PC-3 (cell line): ENCODE measurements at places on chromosomes 4 and X.

DNA sequence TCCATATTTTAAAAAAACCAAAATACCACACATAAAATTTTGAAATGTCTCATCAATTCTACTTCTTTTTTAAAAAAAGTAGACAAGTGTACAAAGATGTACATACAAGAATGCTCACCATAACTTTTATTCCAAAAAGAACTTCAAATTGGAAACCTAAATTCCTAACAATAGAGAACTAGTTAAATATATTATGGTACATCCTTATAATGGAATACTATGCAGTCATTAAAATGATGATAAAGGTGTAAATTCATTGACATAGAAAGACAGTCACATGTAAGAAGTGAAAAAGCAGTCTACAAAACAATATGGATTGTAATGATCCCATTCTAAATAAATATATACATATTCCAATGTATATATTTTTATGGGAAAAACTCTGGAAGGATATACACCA lies 31.0 kb downstream of the RPS6KA3 start:
- DNase-seq, result no peak

GRCh38 chr4:27081675-27082586 lies 221.3 kb downstream of the STIM2 start:
- no peak for DNase-seq

- peak; percentile 50 for DNase-seq
Observed at GRCh38 chrX:136209016-136209738, 42.0 kb downstream of the MAP7D3 start.

DNA sequence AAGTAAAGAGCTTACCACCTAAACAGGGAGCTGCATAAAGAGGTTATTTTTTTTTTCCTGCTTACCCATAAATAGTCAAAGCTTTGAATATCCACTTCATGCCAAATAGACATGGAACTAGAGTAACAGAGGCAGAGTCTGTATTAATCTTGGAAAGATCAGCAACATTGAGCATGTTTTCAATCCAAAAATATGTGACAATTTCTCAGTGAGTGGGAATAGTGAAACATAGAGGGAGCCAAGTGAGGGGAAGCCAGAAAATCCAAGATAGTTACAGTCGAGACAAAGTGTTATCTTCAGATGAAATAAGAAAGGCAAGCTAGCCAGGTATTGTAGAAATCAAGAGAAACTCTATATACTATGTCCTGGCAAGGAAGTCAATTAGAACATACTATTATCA lies 122.3 kb upstream of the TACR3 start:
- no peak for DNase-seq

- DNase-seq, result no peak
Observed at GRCh38 chr4:54852054-54852453, 194.3 kb downstream of the KIT start.

DNA sequence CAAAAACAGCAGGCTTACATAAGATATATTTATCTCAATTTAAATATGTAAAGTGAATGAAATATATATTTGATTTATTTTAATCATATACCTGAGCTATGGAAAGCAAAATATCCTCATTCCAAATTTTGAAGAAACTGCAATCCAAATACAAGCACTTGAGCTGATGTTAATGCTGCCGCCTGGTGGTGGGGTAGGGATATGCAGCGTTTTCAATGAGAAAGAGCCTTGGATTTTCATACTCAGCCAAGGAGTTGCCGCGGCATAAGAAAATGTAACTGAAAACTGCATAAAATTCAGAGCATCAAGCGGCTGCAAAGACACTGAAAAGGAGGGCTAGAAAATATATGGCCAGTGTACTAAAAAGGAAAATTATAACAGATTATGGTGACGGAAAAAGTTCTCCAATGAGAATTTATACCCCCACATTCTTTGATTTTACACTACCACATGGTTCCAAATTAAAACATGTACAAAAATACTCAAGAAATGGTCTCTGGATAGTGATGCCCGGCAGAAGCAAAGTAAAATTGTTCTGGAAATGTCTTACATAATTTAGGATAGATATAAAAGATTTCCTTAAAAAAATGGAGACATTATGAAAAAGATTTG lies 660.3 kb upstream of the PITX2 start:
- DNase-seq, result peak; percentile 68

- peak; percentile 25 for DNase-seq
Observed at GRCh38 chrX:107448998-107449835, at the start of gene FRMPD3. Gene FRMPD3 (plus strand): TSS chrX:107449652. CDS start chrX:107526589, 76,937 bp downstream.

DNA sequence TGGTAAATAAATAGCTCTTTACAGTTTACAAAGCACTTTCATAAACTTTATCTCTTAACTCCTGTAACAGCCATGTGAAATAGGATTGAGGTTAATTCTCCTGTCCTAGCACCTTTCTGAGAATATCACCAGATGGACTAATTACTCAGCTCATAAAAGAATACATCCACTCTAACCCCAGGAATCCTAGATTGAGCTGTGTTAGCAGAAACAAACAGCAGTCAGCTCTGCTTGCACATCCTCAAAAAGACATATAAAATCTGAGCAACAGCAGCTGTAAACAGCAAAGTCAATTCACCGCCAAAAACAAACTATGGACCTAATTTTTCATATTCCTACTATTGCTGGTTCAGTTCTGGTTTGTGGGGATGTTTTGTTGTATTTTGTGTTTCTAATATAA lies 182.8 kb downstream of the QDPR start:
- no peak for DNase-seq

- no peak for DNase-seq
Observed at GRCh38 chrX:16628946-16629595, 20.9 kb upstream of the S100G start.

DNA sequence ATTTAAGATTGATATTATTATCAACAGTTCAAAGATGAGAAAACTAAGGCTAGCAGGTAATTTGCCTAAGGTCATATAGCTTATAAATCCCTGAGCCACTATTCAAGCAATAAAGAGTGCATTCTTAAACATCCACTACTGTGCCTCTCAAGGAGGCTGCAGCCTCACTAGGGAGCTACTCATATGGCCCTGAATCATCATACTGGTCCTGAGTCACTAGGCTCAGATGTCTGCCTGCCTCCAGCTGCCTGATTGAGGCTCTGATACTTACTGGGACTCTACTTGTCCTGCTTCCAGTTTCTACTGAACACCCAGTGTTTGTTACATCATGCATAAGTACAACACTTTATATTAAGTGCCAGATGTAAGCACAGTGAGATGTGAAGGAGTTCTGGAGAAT lies 110.7 kb downstream of the AASDH start:
- no peak for DNase-seq

DNA sequence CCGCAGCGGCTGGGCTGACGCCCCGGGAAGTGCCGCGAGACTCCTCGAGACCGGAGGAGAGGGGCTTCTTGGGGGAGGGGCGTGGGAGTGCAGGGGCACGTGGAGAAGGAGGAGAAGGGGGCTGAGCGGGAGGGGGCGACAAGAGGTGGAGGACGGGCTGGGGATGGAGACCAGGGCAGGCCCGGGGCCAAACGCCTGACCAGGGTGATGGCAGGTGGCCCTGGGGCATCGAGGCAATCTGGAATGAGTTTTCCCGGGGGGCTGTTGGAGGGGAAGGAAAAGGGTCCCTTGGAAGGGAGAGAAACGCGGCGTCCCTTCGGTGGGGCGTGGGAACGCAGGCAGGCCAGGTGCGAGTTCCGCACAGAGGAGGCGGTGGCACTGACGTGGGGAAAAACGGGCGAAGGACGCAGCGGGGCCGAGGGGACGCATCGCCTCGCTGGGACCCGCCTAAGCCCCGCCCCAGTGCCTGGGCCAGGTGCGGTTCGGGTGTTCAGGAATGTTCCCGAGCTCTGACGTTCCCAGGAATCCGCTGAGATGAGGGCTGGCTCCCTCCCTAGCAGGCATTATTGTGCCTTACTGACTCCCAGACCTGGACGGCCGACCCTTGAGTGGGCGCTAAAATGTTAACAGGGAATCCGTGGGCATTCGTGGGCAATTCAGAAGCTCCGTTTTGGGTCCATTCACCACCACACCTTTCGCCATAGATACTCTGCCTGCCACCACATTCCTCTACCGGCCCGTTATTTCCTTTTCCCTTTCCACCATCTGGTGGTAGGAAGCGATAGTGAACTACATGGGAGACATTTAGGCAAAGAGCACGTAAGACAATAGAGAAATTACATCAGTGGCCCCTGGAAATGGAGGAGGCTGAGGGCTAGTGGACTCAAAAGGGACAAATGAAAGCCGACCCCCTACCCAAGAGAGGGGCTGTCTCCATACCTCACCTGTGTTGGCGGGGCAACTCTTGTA lies 795 bp upstream of the SH3KBP1 start:
- DNase-seq, result peak; percentile 80

- no peak for DNase-seq
Observed at GRCh38 chrX:101195442-101196173, 24.0 kb upstream of the DRP2 start.

DNA sequence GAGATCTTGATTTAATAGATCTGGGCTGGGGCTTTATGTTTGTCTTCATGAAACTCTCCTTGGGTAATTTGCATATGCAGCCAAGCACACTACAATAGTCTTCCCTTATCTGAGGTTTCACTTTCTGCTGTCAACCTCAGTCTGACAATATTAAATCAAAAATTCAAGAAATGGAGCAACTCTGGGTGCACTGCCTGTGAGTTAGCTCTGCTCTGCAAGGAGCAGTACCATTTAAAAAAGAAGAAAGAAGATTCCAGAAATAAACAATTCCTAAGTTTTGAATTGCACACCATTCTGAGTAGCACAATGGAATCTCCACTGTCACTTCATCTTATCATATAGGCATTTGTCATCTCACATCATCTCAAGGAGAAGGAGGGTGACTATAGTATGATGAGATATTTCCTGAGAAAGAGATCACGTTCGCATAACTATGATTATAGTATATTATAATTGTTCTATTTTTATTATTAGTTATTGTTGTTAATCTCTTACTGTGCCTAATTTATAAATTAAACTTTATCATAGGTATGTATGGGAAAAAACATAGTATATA lies 9.4 kb downstream of the FNIP2 start:
- DNase-seq, result no peak

GRCh38 chr4:8199594-8200301 lies 658 bp downstream of the SH3TC1 start:
- no peak for DNase-seq

DNA sequence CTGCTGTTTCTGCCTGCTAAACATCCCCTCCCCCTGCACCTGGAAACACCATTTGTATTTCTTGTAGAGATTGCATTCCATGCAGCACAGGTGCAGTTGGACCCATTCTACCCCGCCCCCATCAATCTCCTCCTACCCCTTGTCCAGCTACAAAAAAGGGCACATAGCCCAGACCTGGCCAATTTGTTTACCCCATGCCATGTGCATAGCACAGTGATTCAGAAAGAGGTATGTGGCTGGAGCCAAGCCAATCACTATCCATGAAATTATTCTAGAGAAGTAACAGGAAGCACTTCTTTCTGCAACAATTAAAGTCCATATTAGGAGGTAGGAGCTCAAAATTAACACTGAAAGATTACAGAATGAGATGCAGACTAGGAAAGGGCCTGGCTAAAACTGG lies 20.2 kb upstream of the TMEM184C start:
- peak; percentile 90 for DNase-seq

- peak; percentile 40 for DNase-seq
Observed at GRCh38 chr4:76703676-76704075, 194.3 kb downstream of the SOWAHB start.

GRCh38 chr4:146165221-146165620 lies 10.3 kb upstream of the LSM6 start:
- DNase-seq, result no peak

GRCh38 chrX:48902135-48902534 lies 4.4 kb downstream of the PQBP1 start:
- no peak for DNase-seq

- DNase-seq, result peak; percentile 81
Observed at GRCh38 chrX:53831662-53832635, 145.4 kb upstream of the HUWE1 start.

- peak; percentile 60 for DNase-seq
Observed at GRCh38 chr4:105978684-105979296, 83.5 kb downstream of the NPNT start.

DNA sequence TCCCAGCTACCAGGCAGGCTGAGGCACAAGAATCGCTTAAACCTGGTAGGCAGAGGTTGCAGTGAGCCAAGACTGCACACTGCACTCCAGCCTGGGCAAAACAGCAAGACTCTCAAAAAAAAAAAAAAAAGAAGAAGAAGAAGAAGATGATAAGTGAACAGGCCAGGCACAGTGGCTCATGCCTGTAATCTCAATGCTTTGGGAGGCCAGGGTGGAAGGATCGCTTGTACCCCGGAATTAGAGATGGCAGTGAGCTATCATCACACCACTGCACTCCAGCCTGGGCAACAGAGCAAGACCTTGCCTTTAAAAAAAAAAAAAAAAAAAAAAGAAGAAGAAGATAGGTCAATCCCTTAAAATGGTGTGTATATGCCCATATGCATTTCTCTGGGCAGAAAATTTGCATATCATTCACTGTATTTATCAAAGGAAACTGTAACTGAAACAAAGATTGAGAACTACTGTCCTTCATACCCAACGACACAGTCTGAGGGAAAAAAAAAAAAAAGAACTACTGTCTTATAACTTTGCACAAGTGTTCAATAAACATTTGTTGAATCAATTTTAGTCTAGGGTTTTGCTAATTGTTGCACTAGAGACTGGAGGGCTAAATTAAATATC lies 2.3 kb downstream of the RFC1 start:
- no peak for DNase-seq

GRCh38 chrX:36434522-36434921 lies 515.0 kb downstream of the CFAP47 start:
- peak; percentile 8 for DNase-seq

GRCh38 chr4:73847526-73848182 lies 5.4 kb upstream of the PF4V1 start:
- no peak for DNase-seq

DNA sequence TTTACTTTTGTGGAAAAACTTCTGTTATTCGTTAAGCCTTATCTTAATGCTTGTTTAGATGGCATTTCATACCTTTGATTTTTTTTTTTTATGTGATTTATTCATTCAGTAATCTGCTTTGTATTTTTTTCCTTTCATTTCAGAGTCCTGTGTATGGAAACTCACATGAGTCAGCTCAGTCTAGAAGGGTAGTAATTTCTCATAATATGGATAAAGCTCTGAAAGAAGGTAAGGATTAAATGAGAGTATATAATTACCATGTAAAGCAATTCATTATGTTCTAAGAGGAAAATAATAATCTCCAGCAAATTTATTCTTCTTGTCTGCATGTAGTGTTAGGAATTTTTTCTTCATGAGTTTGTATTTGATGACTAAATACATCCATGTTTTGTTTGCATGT lies 37.8 kb downstream of the SNX25 start:
- DNase-seq, result no peak

DNA sequence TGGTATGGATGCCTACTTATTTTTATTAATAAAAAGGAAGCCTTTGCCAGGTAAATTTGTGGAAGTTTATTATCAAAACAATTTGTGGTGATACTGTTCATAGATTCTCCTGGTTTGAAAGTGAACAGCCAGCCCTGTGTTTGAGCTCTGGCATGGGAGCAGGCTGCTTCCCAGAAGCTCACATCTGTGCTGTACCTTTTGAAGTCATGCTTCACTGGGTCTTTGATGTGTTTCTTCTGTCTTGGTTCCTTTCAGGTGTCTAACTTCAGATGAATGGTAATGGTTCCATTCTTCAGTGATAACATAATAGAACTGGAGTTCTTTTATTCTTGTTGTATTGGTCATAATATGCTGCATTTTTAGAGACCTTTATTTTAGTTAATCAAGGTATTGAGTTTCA lies 85.5 kb downstream of the BMPR1B start:
- DNase-seq, result no peak

GRCh38 chrX:23557070-23557469 lies 110.2 kb upstream of the PRDX4 start:
- DNase-seq, result no peak

- peak; percentile 55 for DNase-seq
Observed at GRCh38 chrX:134671294-134671693, 13.0 kb upstream of the PLAC1 start.

GRCh38 chr4:142539796-142540482 lies 306.2 kb downstream of the INPP4B start:
- DNase-seq, result no peak
